ENCODE measurements at places on chromosomes 7 and 10.

GRCh38 chr10:123236126-123236525 lies 81.9 kb downstream of the BUB3 start:
- DNase-seq = no peak

DNA sequence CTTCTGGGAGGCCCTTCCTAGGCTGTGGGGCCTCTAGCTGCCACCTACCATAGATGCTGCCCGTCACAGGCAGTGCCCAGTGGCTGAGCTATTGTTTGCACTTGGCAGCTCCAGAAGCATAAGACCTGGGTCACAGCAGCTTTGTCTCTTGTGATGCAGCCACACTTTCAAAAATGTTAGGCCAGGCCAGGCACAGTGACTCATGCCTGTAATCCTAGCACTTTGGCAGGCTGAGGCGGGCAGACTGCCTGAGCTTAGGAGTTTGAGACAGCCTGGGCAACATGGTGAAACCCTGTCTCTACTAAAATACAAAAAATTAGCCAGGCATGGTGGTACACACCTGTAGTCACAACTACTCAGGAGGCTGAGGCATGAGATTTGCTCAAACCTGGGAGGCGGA lies 9.5 kb upstream of the KAZALD1 start:
- DNase-seq = no peak

- DNase-seq = no peak
Observed at GRCh38 chr10:7817984-7818294, 366 bp upstream of the TAF3 start.

GRCh38 chr10:12729885-12730284 lies 271.6 kb downstream of the CCDC3 start:
- no peak for DNase-seq

GRCh38 chr10:130136226-130137089 lies at the start of gene GLRX3:
TSS of gene GLRX3 (plus strand) at chr10:130136391. CDS start at chr10:130136421, 30 bp downstream.
- DNase-seq = peak; percentile 63

GRCh38 chr10:81570878-81571794 lies 303.9 kb upstream of the NRG3 start:
- no peak for DNase-seq

DNA sequence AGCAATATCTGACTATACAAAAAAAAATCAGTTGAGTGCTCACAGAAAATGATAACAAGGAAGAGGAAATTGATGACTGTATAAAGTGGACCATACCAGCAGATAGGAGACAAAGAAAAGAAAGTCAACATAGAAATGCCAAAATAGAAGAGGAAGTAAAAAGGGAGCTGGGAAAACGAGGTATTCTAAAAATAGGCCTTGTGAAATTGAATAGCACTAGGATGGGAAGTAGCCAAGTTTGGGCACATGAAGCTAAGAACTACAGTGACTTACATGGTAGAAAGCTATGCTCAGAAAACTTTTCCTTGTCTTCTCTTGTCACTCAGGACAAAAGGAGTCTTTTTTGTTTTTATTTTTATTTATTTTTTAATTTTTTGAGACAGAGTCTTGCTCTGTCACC lies 76.2 kb upstream of the APBB1IP start:
- DNase-seq = no peak

GRCh38 chr7:28957064-28957750 lies 923 bp downstream of the TRIL start:
- DNase-seq = no peak

- no peak for DNase-seq
Observed at GRCh38 chr10:105025092-105025491, 384.0 kb downstream of the SORCS3 start.

- DNase-seq = no peak
Observed at GRCh38 chr7:127635659-127636285, 16.2 kb upstream of the SND1 start.

Data from COLO829 (cell line).